WTC11 (cell line): ENCODE measurements at places on chromosomes 12 and 14. TPM values are rescaled to one million over a fixed set of nuclear protein-coding genes. Genes with fewer than 3 reads are reported as not detected.

The FKBP11 gene
- total RNA-seq: 54.7 to 64.5 TPM (median 62.9 TPM) in 3 replicates

The EEA1 gene
- 16.3 to 20.3 TPM (median 17.8 TPM) in 3 replicates for total RNA-seq

- peaks cover 66% of the 10 kb centered on the region for H3K27me3 ChIP-seq
- no peak within 1 kb of the TSS for H3K27ac ChIP-seq
- peak; percentile 67 for DNase-seq
- peak within 1 kb of the TSS; percentile 82 for H3K4me3 ChIP-seq
- H3K36me3 ChIP-seq: peaks cover 14% of the 10 kb centered on the region
- peaks cover 19% of the 10 kb centered on the region for H3K4me1 ChIP-seq
Measured at GRCh38 chr12:63150713-63151622, at the start of gene AVPR1A. TSS of gene AVPR1A (minus strand) at chr12:63151201. CDS start at chr12:63150836, 365 bp downstream.

The PRICKLE1 gene
- 11.7 to 16.4 TPM (median 15.3 TPM) in 3 replicates for total RNA-seq

GRCh38 chr12:4388032-4388431, 8.5 kb upstream of the FGF23 start:
- no peaks in the 10 kb centered on the region; the same call in 1 of the 2 replicates for H3K27me3 ChIP-seq
- no peaks in the 10 kb centered on the region for H3K36me3 ChIP-seq
- no peak overlapping the region for H3K27ac ChIP-seq

The GDF3 gene
- 34.4 to 42.0 TPM (median 38.2 TPM) in 3 replicates for total RNA-seq

DNA sequence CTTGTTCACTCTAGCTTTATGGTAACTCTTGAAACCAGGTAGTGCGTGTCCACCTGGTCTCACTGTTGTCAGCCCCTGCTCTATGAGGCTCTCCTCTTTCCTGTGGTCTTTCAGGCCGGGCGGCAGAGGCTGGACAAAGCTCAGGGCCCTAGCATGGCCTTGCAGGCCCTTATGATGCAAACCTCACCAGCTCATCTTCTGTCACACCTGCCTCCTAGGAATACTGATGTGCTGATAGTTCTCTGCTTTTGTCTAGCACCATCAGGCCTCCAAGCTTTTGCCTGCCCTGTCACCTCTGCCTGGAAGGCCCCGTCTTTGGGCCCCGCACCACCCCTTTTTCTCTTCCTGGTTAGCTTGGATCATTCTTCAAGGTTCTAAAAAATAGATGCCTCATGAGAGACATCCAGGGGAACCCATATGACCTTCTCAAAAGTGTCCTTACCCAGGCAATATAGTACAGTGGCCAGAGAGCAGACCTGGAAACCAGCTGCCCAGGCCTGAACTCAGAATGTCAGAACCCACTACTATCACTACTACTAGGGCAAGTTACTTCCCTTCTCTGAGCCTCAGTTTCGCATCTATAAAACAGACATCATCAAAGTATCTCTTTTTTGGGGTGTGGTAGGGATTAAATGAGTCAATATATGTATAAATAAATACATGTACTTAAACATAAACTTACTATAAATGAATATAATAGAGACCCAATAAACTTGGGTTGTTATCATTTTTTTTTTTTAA, 91.7 kb downstream of the ZFP36L1 start:
- H3K4me3 ChIP-seq: no peak overlapping the region
- DNase-seq: no peak
- peaks cover 10% of the 10 kb centered on the region; the same call in 1 of the 2 replicates for H3K36me3 ChIP-seq
- H3K27me3 ChIP-seq: no peaks in the 10 kb centered on the region; the same call in 1 of the 2 replicates
- no peak overlapping the region for H3K27ac ChIP-seq

The REC8 gene
- 29.6 to 32.2 TPM (median 31.5 TPM) in 3 replicates for total RNA-seq

DNA sequence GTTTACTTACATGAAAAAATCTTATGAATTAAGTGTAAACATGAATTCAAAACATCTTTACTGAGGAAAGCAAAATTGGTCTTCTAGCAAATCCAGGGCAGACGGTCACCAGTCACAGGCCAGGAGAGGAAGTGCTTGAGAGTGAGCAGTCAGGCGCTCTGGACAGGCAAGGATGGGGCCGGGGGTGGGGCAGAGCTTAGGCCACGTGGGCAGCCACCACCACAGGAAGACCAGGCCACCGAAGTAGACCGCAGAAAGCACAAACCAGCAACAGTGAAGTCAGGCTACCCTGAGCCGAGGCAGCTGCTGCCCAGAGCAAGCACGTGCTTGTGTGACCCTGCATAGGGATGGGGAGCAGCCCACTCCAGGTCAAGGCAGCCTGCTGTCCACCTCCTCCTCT, 33.5 kb downstream of the SLC6A12 start:
- H3K27me3 ChIP-seq: no peaks in the 10 kb centered on the region; the same call in none of the 2 replicates
- H3K4me1 ChIP-seq: peaks cover 17% of the 10 kb centered on the region
- H3K4me3 ChIP-seq: no peak overlapping the region
- no peak for DNase-seq
- H3K36me3 ChIP-seq: no peaks in the 10 kb centered on the region

The HOXC9 gene
- not detected in 3 replicates for total RNA-seq

The CLEC4C gene
- total RNA-seq: 0.50 TPM in 1 of 3 replicates, not detected in the others

The AQP2 gene
- total RNA-seq: not detected in 3 replicates

The NELL2 gene
- 37.4 to 49.9 TPM (median 45.8 TPM) in 3 replicates for total RNA-seq

The GYS2 gene
- not detected in 3 replicates for total RNA-seq

- peaks cover 51% of the 10 kb centered on the region for H3K36me3 ChIP-seq
- no peak overlapping the region for H3K4me3 ChIP-seq
- H3K27me3 ChIP-seq: no peaks in the 10 kb centered on the region
- no peak for DNase-seq
- H3K4me1 ChIP-seq: peaks cover 4% of the 10 kb centered on the region; the same call in 1 of the 2 replicates
- no peak overlapping the region for H3K27ac ChIP-seq
Measured at GRCh38 chr12:57153415-57153997, 6.1 kb upstream of the LRP1-AS start.

The PIK3C2G gene
- total RNA-seq: not detected in 3 replicates

DNA sequence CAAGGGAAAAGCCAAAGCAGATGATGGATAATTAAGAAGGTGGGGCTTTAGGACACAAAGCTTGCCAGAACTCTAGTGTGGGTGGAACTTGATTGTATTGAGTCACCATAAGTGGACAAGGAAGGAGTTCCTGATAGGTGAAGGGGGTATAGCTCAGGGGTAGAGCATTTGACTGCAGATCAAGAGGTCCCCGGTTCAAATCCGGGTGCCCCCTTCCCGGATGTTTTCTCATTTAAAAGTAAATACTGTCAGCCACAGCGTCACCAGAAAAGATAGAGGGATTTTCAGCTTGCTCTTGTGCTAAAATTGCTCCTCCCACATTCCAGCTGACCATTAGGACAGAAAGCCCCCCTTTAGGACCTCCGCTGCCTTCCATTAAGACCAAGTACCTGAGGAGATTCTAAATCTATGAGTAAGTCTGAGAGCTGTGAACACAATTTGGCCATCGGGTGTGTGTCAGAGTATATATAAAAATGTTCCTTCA, 36.6 kb downstream of the DCAF4 start:
- no peaks in the 10 kb centered on the region for H3K4me1 ChIP-seq
- H3K4me3 ChIP-seq: no peak overlapping the region
- peak overlapping the region; percentile 40; the same call in 1 of the 2 replicates for H3K27ac ChIP-seq

The C12orf60 gene
- total RNA-seq: 1.3 to 2.0 TPM (median 1.8 TPM) in 3 replicates

- peaks cover 75% of the 10 kb centered on the region for H3K27me3 ChIP-seq
- no peak overlapping the region for H3K27ac ChIP-seq
- no peaks in the 10 kb centered on the region for H3K36me3 ChIP-seq
Measured at GRCh38 chr12:53096089-53096741, 1.3 kb upstream of the IGFBP6 start.

The DIO3 gene
- 0.52 to 0.80 TPM (median 0.64 TPM) in 3 replicates for total RNA-seq

DNA sequence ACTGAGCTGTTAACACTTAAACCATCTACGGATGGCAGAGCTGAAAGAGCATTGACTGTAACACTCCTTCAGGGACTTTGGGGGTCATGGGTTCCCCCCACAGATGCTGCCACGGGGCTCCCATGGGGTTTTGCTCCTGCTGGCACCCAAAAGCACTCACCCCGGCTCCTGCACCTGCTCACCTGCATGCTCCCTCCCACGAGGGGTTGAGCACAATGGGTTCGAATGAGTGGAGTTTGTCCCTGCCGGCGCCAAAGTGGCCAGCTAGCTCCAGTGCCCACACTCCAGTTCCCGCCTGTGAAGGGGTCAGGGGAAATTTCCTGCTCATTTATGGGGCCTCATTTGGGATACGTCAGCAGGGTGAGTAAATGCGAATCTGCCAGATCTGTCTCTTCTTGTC, 40.7 kb downstream of the TNFAIP2 start:
- no peaks in the 10 kb centered on the region; the same call in 1 of the 2 replicates for H3K4me1 ChIP-seq
- no peak overlapping the region for H3K27ac ChIP-seq
- no peak for DNase-seq
- no peak overlapping the region for H3K4me3 ChIP-seq
- peaks cover 4% of the 10 kb centered on the region; the same call in 1 of the 2 replicates for H3K27me3 ChIP-seq
- H3K36me3 ChIP-seq: no peaks in the 10 kb centered on the region

DNA sequence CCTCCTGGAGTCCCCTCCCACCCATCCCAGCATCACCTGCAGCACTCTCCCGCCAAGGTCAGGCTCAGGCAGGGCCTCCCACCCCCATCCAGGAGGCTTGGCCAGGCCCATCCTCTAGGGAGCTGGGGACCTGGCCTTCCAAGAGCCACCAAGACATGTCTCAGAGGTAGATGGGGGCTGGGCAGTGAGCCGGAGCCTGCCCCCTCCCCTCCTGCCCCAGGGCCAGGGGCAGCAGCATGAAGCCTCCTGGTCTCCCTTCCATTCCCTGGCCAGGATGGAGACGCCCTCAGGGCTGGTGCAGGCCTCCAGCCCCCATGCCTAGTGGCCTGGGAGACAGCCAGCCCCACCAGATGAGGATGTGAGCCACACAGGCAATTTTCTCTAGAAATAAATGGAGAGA, 69.3 kb upstream of the C14orf180 start:
- H3K27ac ChIP-seq: no peak overlapping the region
- H3K36me3 ChIP-seq: peaks cover 2% of the 10 kb centered on the region; the same call in 1 of the 2 replicates
- no peak for DNase-seq

DNA sequence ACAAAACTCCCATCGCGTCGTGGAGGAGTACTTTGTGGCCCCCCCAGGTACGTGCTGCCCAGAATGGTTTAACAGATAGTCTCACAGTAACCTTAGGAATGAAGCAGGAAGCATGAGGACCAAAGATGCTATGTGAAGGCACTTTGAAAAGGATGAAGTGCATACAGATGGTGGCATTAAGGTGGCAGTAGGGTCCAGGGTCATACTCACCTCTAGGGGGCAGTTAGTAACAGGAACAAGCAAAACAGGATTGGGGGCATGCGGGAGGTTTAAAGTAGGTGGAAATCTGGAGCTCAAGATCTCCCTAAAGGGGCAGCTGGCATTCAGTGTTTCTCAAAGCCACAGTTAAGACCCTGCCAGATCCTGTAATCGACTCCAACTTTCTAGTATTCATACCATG, 10.9 kb downstream of the GATC start:
- H3K36me3 ChIP-seq: peaks cover 58% of the 10 kb centered on the region
- H3K4me1 ChIP-seq: no peaks in the 10 kb centered on the region
- H3K27ac ChIP-seq: no peak overlapping the region
- no peaks in the 10 kb centered on the region for H3K27me3 ChIP-seq

- H3K27ac ChIP-seq: no peak within 1 kb of the TSS
- H3K4me3 ChIP-seq: peak within 1 kb of the TSS; percentile 50
- H3K27me3 ChIP-seq: peaks cover 15% of the 10 kb centered on the region
- no peaks in the 10 kb centered on the region for H3K36me3 ChIP-seq
- H3K4me1 ChIP-seq: peaks cover 12% of the 10 kb centered on the region
- peak; percentile 80 for DNase-seq
Measured at GRCh38 chr14:74955229-74956026, at the start of gene PGF. TSS of gene PGF (minus strand) at chr14:74955597. CDS start at chr14:74955242, 355 bp downstream.

DNA sequence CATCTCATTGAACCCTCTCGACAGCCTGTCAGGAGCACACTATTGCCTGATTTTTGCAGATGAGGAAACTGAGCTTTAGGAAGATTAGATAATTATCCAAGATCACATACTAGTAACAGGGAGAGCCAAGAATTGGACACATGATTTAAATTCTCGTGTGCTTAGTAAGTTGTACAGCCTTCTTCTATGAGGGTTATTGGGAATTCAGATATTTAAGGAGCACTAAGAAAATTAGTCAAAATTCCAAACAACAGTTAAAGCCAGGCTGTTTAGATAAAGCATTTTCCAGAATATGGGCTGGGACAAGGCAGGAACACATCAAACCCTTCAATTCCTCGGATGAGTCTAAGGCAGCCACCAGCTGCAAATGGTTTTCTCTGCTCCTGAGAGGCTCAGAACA, 148.8 kb downstream of the TMEM30B start:
- no peak overlapping the region for H3K27ac ChIP-seq
- no peak overlapping the region for H3K4me3 ChIP-seq
- H3K36me3 ChIP-seq: peaks cover 26% of the 10 kb centered on the region
- no peak for DNase-seq
- no peaks in the 10 kb centered on the region; the same call in 1 of the 2 replicates for H3K27me3 ChIP-seq

DNA sequence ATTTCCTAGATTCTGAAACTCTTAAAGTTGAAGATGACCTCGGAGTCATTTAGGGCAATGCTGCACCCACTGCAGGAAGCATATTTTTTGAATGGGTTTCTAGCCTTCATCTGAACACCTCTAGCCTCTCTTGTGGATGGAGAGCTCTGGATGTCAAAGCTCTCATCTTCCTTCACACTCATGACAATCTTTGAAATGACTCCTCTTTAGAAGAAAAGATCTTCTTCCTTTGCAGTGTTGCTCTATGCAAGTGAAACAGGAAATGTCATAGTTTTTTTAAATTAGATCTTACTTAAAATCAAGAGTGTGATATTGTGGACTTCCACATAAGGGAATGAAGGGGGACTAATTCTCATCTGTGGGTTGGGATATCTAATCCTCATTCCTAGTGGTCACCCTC, 86.3 kb upstream of the GRIP1 start:
- peaks cover 8% of the 10 kb centered on the region for H3K36me3 ChIP-seq
- no peak overlapping the region for H3K27ac ChIP-seq
- H3K4me3 ChIP-seq: no peak overlapping the region
- peaks cover 11% of the 10 kb centered on the region for H3K4me1 ChIP-seq
- no peak for DNase-seq

DNA sequence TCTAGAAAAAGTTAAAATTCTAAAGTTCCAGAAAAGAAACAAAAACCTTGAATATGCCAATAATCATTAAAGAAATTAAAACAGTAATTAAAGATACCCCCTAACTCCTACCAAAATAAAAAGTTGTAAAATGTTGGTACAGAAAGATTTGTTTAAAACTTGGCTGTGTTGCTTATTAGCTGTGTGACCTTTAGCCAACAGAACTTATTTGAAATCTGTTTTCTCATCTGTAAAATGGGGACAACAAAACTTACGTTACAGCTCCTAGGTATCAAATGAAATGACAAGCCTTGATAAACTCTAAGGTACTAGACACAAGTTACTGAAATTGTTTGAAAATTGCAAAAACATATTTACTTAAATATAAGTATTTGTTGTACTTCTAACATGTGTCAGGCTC, 71.7 kb downstream of the ELK3 start:
- H3K27me3 ChIP-seq: no peaks in the 10 kb centered on the region
- DNase-seq: no peak
- H3K27ac ChIP-seq: no peak overlapping the region
- no peak overlapping the region for H3K4me3 ChIP-seq

GRCh38 chr12:5773550-5773949, 171.5 kb downstream of the ANO2 start:
- no peaks in the 10 kb centered on the region for H3K36me3 ChIP-seq
- H3K27ac ChIP-seq: no peak overlapping the region
- no peaks in the 10 kb centered on the region for H3K27me3 ChIP-seq
- H3K4me3 ChIP-seq: no peak overlapping the region
- no peaks in the 10 kb centered on the region for H3K4me1 ChIP-seq
